ENCODE measurements at places on chromosomes 7 and 10. TPM values are rescaled to one million over a fixed set of nuclear protein-coding genes. Genes with fewer than 3 reads are reported as not detected.

Gene PTF1A
- not detected for total RNA-seq

Gene ITGB1
- total RNA-seq: 752 TPM

Gene STEAP4
- total RNA-seq: not detected

Gene PTN
- not detected for total RNA-seq

Gene TRIM73
- total RNA-seq: 2.2 TPM

Gene ZNF485
- 2.4 TPM for total RNA-seq

Gene CPXM2
- not detected for total RNA-seq
